ENCODE measurements at places on chromosomes 1 and 21. TPM values are rescaled to one million over a fixed set of nuclear protein-coding genes. Genes with fewer than 3 reads are reported as not detected.
A peak's percentile ranks its signal among the peaks of the same experiment; 100 is the strongest.

Gene RNPEP
- 31.6 TPM for polyA plus RNA-seq

Gene CFHR1
- 0.39 TPM for polyA plus RNA-seq

Gene OR2T35
- polyA plus RNA-seq, result not detected

Gene RGSL1
- not detected for polyA plus RNA-seq

Gene LENEP
- not detected for polyA plus RNA-seq

Gene CD244
- polyA plus RNA-seq, result 0.89 TPM

Gene CLDN17
- polyA plus RNA-seq, result not detected

Gene SLC50A1
- polyA plus RNA-seq, result 31.7 TPM

Gene SFN
- 23.5 TPM for polyA plus RNA-seq

Gene DTL
- polyA plus RNA-seq, result 0.29 TPM

Gene GUCA2B
- polyA plus RNA-seq, result not detected

Gene LRRC71
- not detected for polyA plus RNA-seq

Gene CYP4B1
- polyA plus RNA-seq, result 71.5 TPM

- DNase-seq, result no peak
Measured at GRCh38 chr1:90902672-90903071, 119.2 kb downstream of the ZNF644 start.

DNA sequence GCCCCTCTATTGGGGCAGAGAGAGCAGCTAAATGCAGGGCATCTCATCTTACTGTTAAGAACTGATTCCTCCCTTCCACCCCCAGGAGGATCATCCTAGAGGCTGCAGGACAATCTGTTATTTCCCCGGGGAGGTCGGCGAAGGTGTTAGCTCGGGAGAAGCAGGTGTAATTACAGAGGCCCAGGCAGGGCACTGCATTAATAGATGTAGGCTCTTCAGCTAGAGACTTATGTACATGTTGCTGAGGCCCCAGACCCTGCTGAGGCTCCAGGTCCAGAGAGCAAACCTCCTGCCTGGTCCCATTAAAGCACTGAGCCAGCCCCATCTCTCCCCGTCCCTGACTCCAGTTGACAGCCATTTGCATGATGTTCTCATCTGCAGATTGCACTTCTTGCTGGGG, 320.3 kb upstream of the VAMP3 start:
- DNase-seq, result no peak

GRCh38 chr21:15514073-15514946, 215.5 kb upstream of the USP25 start:
- DNase-seq, result no peak

- no peak for DNase-seq
Measured at GRCh38 chr1:51427438-51427837, 91.6 kb downstream of the EPS15 start.

- DNase-seq, result no peak
Measured at GRCh38 chr1:21261551-21262292, 28.5 kb downstream of the ECE1 start.

GRCh38 chr1:2859219-2859880, 57.9 kb upstream of the TTC34 start:
- DNase-seq, result no peak

- DNase-seq, result no peak
Measured at GRCh38 chr1:226702318-226702956, 36.6 kb downstream of the ITPKB start.

GRCh38 chr1:235566084-235566483, 61.8 kb upstream of the B3GALNT2 start:
- no peak for DNase-seq

- no peak for DNase-seq
Measured at GRCh38 chr1:231093156-231093922, 53.3 kb upstream of the FAM89A start.

DNA sequence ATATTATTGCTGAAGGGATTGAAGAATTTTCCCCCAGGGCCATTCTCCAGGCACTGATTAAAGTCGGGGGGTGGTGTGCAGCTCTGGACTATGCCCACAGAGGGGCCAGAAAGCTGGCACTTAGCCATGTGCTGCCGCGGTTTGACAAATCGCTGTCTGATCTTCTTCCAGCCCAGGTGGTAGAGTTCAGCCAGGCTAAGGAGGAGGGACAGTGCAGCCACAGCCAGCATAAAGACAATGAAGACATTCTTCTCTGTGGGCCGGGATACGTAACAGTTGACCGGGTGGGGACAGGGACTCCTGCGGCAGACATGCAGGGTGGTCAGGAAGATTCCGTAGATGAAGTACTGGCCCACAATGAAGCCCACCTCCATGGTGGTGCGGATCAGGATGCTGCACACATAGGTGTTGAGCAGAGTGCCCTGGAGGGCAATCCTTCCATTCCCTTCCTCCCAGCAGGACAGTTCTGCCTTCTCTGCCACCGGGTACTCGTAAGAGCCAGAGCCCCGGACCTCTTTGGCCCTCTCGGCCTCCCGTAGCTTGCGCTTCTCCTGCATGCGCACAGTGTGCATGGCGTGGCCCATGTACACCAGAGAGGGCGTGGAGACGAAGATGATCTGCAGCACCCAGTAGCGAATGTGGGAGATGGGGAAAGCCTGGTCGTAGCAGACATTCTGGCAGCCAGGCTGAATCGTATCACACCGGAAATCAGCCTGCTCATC, 1.9 kb downstream of the GJA5 start:
- DNase-seq, result no peak

- DNase-seq, result no peak
Measured at GRCh38 chr1:185733818-185734735, at the start of gene HMCN1. HMCN1 (plus strand) TSS chr1:185734391; CDS start chr1:185734780, 389 bp downstream.

DNA sequence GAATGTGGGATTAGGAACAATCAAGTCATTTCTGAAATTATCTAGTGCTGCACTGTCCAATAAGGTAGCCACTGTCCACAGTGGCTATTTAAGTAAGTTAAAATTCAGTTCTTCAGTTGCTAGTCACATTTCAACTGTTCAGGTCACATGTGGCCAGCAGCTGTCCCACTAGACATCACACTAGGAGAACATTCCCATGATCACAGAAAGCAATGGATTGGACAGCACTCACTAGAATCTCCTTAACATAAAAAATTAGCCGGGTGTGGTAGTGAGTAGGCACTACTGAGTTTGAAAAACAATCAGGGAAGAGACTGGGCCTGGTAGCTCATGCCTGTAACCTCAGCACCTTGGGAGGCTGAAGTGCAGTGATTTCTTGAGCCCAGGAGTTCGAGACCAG, 33.6 kb downstream of the NUP133 start:
- DNase-seq, result no peak

GRCh38 chr1:115373305-115373704, 35.3 kb upstream of the NGF start:
- no peak for DNase-seq

- DNase-seq, result no peak
Measured at GRCh38 chr1:47449822-47450552, 12.1 kb downstream of the FOXD2 start.

- DNase-seq, result no peak
Measured at GRCh38 chr21:45735259-45736000, 91.9 kb downstream of the PCBP3 start.

DNA sequence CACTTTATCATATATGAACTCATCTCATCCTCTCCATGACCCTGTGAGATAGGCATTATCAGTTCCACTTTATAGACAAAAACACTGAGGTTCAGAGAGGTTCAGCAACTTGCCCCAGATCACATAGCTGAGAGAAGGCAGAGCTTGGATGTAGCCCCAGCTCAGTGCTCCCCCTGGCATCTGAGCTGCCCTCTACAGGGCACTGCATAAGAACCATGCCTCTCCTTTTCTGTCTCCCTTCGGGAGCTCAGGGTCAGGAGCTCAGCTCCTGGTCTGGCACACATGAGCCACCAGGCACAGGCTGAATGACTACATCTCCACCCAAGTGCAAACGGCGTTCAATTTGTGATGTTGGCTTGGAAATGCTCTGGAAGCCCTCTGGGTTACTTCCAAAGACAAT, 16.9 kb downstream of the RAB7B start:
- DNase-seq, result no peak

DNA sequence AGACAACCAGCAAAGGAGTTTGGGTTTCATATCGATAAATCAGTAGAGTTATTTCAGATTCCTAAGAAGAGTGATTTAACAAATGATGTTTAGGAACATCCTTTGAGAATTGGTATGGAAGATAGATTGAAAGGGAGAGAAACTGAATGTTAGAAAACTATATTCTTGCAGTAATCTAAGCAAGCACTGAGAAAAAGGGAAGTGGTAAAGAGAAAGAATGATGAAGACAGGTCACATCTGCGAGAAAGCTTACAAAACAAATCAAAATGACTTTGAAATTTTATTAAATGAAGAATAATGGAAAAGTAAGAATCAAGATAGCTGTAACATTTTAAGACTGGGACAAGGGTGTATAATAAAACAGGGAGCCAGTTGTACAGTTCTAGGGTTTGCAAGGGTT, 177.0 kb downstream of the HS2ST1 start:
- DNase-seq, result no peak

DNA sequence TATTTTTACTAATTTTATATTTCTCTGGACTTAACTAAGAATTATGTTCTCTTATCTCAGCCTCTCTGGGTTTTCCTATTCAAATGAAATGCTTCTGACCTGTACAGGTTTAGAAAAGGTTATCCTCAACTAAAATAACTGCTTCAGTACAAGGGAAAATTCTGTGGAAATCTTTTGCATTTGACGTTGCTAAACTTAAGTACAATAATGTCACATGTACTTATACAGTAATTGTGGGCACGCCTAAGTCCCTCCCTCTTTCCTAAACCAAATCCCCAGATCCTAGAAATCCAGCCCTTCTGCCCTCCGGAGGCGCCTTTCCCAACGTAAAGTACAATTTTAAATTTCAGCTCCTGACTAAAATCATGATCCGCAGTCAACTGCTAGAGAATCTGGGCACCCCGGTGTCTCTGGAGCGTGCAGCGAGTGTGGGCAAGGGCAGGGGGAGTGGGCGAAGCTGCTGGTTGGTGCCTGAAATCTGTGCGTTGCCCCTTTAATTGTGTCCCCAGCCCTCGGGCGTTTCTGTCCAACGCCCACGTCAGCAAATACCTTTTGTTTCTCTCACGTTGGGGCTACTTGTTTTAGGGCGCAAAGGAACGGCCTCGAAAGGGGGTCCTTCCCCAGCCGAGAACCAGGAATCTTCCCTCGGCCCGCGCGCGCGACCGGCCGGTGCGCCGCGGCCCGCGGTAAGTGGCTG, at the start of gene ZBTB8A:
Gene ZBTB8A, plus strand, starts transcription at position 541 of the 697 bp plus-strand sequence. CDS start 53,505 bp downstream, outside the sequence.
- peak; percentile 49 for DNase-seq

GRCh38 chr1:101704895-101705294, 291.8 kb downstream of the OLFM3 start:
- DNase-seq, result no peak

All from urinary bladder (tissue), 4 donors.